HEK293T (cell line): ENCODE measurements at places on chromosomes 7 and 10.

DNA sequence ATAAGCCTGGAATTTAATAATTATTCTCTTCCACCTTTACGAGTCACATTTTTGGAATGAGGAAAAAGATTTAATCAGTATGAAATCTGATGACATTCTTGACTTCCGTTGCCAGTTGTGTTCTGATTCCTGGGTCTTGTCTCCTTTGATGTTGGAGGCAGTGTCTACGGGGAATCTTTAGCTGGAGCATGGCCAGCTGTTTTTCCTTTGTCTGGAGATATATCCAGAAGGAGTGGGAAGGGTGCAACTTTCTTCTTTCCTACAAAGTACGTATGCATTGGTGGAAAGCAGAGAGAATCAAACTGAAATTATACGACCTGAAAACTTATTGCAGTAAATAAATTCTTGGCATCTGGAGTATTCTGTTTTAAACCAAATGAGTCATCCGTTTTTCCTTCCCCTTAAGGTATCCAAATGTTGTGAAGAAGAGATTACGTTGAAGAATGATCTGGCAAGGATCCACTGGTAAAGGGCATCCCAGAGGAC lies 6.9 kb upstream of the GNG11 start:
- DNase-seq = no peak

DNA sequence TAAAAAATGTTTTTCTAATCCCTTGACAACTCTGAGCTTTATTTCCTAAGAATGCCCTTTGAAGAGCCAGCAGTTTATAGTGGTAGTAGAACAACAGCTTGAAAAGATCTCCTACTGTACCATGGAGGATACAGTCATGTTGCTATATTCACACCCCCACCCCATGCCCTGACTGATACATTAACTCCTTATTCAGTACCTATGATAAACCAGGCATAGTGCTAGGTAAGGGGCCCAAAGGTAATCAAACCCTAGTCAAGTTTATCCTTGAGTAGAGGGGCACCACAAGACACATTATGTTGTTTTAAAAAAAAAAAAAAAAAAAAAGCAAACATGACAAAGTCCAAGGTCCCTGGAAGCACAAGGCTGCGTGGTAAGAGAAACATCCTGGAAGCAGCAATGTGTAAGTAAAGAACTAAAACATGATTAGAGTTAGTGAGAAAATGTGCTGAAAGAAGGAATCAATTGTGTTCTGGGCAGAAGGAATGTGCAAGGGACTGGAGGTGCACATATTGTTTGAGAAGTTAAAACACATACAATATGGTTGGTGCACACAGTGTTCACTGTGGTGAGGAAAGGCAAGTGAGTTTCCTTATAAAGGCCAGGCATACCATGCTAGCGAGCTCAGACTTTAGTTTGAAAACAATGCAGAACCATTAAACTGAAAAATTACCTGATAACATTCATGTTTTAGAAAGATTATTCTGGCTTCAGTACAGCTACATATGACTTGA lies 51.2 kb downstream of the PDE1C start:
- DNase-seq = no peak

- DNase-seq = no peak
These were observed 65.7 kb downstream of the CHST15 start for GRCh38 chr10:124027651-124028050.

- DNase-seq = no peak
These were observed 14.5 kb upstream of the LRRC4 start for GRCh38 chr7:128045766-128046165.

DNA sequence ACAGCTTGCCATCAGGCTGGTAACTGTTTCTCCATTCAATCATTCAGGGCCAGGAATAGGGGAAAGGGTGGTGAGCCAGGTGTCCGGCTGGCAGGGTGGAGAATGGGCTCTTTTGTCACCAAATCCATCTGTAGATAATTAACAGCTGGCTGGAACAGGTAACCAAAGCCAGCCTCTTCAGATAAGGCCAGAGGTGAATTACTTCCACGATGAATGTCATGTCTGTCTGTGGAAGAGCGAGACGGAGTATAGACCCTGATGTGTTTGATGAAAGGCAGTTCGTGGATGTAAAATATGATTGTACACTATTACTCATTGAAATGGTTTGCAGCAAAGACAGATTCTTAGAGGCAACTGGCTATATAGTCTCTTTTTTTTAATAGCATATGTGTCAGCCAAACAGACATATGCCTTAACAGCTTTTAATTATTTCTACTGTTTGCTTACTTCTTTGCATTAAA lies 149.8 kb downstream of the KLF6 start:
- no peak for DNase-seq

GRCh38 chr10:103651783-103652476 lies 158.4 kb downstream of the NEURL1 start:
- no peak for DNase-seq

DNA sequence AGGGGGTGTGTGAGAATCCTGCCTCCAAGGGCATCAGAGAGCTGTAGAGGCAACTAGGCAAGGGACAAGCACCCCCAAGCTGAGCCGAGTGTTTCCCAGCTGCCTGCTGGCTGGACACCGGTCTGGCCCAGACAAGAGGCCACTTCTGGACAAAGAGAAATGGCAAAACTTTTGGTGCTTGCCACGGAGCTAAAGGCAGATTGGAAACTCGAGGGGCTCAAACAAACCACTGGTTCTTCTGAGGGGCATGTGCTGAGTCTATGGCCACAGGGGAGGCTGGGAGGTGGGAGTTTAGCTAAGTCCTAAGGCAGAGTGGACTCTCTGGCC lies 66.5 kb upstream of the INPP5A start:
- DNase-seq = no peak

DNA sequence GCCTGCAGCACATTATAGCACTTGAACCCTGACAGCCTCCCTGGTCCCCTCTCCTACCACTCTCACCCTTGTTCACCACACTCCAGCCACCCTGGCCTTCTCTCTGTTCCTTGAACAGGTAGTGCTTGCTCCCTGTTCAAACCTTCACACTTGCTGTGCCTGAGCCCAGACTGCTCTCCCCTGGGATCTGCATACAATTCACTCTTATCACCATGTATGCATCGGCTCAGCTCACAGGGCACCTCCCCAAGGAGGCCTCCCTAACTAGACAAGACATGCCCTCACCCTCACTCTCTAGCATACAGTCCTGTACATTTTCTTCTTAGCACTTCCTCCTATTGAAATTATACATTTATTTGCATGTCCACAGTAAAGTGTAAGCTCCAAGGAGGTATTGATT lies 59.3 kb downstream of the FAM13C start:
- no peak for DNase-seq

DNA sequence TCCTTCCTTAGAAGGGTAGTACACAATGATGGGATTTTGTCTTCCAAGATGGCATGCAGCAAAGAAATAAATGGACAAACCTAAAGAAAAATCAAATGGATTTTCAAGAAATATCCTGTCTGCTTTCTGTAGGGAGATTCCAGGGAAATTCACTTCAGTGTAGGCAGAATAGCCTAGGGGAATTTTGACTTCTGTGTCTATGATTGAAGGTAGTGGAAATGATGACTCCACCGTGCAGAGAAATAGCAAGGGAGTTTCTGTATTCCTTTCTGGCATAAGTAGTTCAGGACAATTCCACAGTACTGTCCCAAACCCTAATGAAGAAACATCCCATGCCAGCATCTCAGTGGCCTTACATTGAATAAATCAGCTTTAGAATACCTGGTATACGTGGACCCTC lies 9.5 kb downstream of the ATOH7 start:
- DNase-seq = no peak

DNA sequence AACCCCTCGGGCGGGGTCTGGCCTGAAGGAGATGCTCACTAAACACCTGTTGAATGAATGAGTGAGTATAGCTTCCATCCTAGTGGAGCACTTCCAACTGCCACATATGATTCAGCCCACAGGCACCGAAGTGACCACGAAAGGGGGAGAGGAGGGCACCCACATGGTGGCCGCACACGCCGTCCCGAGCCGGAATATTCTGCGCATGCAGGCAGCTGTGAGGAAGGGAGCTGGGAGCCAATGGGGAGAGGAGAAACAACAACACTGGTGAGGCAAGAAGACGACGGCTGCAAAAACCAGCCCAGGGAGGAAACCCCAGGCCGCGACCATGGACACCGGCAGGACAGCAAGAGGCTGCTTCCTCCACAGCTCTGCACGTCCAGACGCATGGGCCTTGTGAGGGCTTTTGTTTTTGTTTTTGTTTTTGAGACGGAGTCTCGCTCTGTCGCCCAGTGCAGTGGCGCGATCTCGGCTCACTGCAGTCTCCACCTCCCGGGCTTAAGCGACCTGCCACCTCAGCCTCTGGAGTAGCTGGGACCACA lies 67.1 kb upstream of the DNAAF5 start:
- no peak for DNase-seq

DNA sequence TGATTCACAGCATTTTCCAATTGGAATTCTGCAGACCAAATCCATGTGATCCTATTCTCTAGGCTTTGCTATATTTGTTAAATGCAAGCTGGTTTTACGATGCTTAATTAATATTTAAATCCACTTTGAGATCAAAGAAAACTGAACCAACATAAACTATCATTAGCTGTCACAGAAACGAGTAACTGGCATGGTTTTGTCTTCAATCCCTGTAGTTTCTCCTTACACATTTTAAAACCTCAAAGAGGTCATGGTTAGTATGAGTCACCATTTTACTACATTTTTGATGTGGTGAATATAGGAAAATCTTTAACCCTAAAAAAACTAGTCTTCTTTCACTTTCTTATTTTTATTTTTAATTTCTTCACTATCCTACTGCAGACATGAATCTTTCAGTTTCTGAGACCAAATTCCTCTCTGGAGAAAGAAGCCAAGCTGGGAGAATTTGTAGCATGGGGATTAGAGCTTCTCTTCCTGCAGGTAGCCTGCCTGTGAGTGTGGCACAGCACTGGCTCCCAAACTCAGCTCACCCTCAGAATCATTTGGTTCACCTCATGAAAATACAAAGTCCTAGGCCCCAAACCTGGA lies 8.7 kb upstream of the LIPM start:
- DNase-seq = no peak

GRCh38 chr10:116477986-116478664 lies 50.5 kb downstream of the PNLIPRP3 start:
- no peak for DNase-seq

- DNase-seq = no peak
These were observed 4.4 kb upstream of the EN2 start for GRCh38 chr7:155453296-155454182.

- no peak for DNase-seq
These were observed 144.4 kb downstream of the ARID5B start for GRCh38 chr10:62045765-62046521.

DNA sequence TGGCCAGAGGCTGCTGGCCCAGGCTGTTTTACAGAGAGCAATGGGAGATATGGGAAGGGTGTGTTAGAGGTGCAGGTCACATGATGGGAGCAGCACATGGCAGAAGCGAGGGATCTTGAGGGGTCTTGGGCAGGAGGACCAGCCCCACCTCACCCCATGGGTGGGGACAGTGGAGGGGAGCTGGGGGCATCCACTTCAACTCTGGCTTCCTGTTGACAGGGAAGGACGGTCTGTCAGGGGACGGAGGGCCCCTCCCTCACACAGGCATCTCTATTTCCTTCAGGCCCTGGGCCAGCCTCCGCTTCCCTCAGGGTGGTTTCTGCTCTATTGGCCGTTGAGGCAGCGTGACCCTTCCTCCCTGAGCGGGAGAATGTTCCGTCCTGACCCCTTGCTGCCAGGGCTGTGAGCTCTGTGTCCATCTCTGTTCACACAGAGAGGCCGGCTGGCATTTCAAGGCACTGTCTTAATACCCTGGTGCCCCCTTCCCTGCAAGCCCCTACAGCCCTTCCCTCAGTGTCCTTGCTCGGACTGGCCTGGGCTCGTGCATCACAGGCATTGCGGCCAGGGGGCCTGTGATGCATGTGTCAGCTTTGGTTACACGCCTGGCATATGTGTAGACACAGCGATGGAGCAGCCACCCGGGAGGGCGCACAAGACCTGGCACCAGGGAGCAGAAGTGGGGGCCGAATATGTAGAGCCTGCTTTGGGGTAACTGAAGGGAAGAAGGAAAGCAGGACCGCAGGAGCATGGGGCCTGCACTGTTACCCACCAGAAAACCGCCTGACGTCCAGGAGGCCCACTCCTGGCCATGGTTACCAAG lies 31.8 kb downstream of the RAMP3 start:
- no peak for DNase-seq

DNA sequence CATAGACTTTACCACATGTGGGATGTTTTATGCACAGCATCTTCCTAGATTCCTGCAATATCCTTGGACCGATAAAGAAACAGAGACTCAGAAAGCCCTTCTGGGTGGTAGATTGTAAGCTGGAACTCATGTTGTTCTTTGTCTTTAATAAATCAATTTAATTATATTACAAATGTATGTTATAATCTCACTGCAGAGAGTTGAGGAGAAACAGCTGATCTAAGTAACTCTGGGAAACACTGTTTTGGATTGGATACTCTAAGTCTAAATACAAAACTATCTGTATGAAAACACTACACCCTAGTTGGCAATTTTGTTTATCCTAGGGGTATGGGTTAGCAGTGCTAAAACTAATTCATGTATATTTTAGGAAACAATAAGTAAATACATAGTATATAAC lies 1015.2 kb downstream of the XPNPEP1 start:
- DNase-seq = no peak

DNA sequence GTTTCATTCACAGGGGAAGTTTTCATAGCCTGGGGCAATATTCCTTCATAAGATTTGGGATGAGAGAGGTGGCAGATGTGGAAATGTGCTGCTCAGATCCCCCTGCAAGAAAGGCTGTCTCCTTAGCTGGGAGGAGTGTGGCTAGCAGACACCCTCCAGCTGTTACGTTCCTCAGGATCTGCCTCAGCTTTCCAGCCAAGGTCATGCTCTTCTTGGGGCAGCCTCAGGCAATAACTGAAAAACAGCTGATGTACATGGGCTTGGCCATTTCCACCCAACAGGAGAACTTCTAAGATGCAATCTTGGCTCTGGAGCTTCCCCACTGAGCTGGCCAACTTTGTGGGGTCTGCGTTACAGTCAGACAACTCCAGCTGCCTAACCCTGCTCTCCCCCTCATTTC lies 51.3 kb upstream of the SEPTIN7 start:
- DNase-seq = no peak

GRCh38 chr7:50962962-50963374 lies 180.3 kb upstream of the GRB10 start:
- DNase-seq = peak; percentile 28

DNA sequence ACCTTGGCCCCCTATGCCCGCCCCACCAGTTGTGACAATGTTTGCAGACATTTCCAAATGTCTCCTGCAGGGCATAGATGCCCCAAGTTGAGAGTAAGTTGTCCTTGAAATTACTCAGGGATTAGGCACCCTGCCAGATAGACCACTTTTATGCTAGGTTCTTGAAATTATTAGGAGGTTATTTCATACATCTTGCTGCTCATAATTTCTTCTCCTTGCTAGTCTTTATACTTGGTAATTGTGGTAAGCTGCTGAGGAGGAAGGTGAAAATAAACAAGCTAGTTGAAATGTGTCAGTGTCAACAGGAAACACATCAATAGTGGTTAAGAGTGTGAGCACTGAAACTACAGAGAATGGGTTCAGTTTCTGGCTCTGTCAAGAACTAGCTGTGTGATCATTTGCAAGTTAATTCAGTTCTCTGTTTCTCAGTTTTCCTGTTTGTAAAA lies 63.7 kb upstream of the AOAH start:
- DNase-seq = no peak

GRCh38 chr7:158439035-158439434 lies 148.6 kb downstream of the PTPRN2 start:
- DNase-seq = no peak

- DNase-seq = no peak
These were observed 67.2 kb upstream of the AUTS2 start for GRCh38 chr7:69531050-69531449.
